H7 (cell line): ENCODE measurements at places on chromosomes 7 and 10.

GRCh38 chr7:44565097-44565794 is 8.5 kb downstream of the DDX56 start:
- DNase-seq = peak; percentile 86

- DNase-seq = peak; percentile 88
Observed at GRCh38 chr7:66921396-66921917, 432 bp downstream of the TMEM248 start.

GRCh38 chr10:88791924-88792323 is 10.6 kb upstream of the LIPM start:
- peak; percentile 11 for DNase-seq

DNA sequence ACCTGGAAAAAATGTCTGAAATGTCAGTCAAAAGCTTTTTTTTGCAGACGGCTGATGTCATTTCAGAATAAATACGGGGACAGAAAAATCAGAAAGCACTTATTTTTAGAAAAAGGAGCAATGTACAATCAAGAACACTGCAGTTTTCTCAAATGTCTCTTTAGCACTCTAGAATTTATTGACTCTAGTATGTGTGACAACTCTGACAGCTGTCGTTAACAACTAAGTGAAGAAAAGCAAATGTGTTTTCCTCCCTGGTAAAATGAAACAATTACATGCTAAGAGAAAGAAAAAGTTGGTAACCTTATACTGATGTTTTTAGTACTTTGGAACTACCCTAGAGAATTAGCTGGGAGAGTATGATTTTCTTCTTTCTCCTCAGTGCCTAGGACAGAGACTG is 497.4 kb downstream of the GRM8 start:
- no peak for DNase-seq

GRCh38 chr10:16597656-16598055 is 76.0 kb upstream of the C1QL3 start:
- no peak for DNase-seq

DNA sequence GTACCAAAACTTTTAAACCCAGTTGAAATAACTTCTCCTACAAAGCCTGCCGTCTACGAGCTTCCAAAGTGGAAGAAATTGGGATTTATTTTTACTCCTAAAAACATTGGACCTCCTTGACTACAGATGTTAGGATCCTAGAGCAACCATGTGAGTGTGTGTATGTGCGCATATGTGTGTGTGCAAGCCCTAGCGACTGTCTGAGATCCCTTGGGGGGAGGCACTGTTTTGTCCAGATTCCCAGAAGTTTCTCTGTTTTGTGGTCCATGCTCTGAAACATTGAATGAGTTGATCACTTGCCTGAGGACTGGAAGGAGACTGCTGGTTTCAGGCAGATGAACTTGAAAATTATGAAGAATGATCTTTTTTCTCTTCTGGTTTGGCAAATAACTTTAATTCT is 312.3 kb upstream of the ZNF32 start:
- DNase-seq = no peak

- DNase-seq = no peak
Observed at GRCh38 chr10:33233221-33233620, 101.2 kb downstream of the NRP1 start.

- DNase-seq = peak; percentile 61
Observed at GRCh38 chr7:74290981-74291441, 1.8 kb downstream of the CLIP2 start.

- peak; percentile 52 for DNase-seq
Observed at GRCh38 chr10:104253606-104254410, 884 bp upstream of the GSTO1 start.

DNA sequence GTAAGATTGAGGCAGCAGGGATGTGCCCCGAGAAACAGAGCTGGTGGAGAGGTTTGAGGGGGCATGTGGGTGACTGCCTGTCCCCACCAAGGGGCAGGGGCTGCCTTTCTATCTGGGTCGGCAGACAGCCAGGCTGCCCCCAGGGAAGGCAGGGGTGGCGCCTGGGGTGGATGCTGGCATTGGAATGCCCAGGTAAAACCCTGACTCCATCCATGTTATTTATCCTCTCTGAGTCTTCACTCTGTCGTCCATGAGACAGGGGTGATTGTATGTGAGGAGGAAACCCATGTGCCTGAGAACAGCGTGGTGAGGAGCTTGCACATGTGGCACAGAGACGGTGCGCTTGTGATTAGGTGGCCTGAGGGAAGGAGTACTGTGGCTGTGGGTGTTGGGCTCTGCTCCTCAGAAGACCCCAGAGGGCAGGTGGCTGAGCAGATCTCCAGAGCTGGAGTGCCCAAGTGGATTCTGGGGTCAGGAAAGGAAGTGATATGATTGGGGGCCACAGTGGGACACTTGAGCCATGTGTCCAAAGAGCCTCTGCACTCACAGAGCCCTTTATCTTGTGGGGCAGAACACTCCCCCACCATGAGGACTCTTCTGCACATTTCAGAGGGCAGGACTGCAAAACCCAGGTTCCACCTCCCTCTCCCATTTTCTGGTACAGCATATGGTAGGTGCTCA is 100.4 kb upstream of the RET start:
- DNase-seq = no peak

DNA sequence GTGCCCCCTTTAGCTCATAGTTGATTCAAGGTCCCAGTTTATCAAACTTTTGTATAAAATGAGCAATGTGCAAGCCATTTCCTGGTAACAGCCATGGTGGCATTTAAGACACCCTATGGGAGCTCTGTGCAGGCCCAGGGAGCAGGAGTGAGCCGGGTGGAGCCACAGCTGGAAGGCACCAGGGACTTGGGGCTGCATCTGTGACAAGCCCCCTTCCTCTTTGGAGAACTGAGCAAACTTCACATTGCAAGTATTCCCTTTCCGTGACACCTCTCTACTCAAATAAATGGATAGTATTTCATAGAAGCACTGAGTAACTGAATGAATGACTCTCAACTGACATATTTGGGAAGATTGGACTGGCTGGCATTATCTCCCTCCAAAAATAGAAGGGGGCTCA is 558.7 kb upstream of the FOXK1 start:
- DNase-seq = no peak

GRCh38 chr10:22719406-22720042 is 5.1 kb upstream of the PIP4K2A start:
- no peak for DNase-seq

DNA sequence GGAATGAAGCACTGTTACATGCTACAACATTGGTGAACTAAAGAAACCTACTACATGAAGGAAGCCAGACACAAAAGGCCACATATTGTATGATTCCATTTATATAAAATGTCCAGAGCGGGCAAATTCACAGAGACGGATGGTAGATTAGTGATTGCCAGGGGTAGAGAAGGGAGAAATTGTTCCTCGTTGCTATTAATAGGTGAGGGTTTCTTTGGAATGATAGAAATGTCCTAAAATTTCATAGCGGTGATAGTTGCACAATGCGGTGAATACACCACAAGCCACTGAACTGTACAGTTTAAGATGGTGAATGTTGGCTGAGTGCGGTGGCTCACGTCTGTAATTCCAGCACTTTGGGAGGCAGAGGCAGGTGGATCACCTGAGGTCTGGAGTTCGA is 29.0 kb downstream of the DENND2A start:
- no peak for DNase-seq

DNA sequence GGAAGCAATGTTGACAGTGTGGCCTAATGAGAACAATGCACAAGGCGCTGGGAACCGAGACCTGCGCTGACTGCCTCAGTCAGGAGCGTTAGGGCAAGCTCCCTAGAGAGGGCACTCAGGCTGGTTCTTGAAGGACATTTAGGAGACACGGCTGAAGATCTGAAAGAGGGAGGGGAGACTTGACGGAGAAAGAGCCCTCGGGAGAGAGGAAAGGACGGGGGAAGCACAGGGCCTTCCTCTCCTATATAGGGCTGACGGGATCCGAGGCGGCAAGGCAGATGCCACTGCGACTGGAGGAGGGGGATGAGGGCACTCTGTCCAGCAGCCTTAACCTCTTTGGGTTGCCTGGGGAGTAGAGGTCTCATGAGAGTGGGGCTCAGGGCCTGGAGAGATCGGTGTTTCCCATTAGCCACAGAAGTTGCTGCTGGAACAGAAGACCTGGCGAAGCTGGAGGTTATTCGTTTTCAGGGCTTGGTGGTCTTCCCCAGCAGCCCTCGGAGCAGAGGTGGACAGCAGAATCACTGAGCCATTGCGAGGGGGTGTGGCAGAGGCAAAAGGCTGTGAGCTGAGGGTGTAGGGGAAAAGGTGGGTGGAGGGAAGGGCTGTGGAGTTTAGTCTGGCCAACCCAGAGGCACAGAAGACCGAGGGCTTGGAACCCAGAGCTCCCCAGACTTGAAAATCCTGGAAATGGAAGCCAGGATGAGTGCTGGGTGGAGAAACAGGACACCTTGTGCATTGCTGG is 36.0 kb downstream of the CLEC2L start:
- peak; percentile 28 for DNase-seq

GRCh38 chr10:124131172-124131571 is 37.8 kb upstream of the CHST15 start:
- DNase-seq = no peak

GRCh38 chr7:129258649-129259389 is 34.0 kb downstream of the AHCYL2 start:
- peak; percentile 82 for DNase-seq

DNA sequence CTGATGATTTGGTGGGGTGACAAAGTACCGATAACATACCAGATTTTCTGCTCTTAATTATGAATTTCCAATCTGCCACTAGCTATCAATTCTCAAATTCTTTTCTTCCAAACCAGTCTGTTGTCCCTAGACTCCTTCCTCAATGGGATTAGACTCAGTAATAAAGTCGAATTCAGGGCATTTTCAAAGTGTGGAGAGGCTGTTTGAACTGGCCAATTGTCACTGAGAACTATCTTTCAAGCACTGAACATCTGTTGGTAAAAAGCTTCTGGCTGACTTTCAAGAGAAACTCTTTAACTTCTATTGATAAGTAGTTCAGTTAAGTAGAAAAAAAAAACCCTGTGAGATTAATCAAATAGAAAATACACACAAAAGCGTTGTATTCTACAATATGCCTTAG is 108.9 kb downstream of the SAMD9 start:
- DNase-seq = no peak

- no peak for DNase-seq
Observed at GRCh38 chr10:60466267-60467201, 76.9 kb upstream of the ANK3 start.

DNA sequence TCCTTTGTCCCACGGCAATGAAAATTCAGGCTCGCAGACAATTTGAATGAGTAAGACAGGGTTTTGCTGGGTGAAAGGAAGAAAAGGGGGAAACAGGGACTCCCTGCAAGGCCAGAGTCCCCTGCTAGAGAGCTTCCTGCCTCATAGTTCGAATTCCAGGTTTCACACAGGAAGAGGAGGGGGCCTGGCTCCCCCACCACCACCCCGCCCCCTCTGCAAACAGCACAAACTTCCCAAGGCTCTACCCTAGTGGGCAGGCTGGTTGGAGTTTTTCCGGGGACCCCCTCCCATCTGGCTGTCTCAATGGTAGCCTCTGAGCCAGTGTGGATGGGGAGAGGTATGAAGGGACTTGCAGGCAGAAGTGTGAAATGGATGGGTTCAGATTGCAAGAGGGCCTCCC is 57.4 kb upstream of the NEBL start:
- DNase-seq = no peak

GRCh38 chr10:132921818-132922807 is 20.3 kb downstream of the CFAP46 start:
- DNase-seq = no peak

DNA sequence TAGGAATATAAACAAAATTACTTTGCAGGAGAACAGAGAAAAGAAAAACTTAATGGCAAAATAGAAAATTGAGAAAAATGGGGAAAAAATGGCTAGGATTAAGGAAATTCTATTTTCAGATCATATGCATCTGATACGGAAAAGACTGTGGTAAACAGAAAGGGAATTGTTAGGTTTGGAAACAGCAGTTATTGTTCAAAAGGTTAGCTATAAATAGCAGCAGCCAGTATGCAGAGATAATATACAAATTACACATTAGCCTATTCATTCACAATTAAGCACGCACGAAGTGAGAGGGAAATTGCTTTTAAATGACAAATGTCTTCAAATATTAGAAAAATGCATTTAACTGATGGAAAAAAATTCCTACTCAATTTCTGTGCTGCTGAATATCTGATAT is 224.1 kb upstream of the FAM3C start:
- no peak for DNase-seq

GRCh38 chr10:133608855-133609254 is 17.7 kb downstream of the FRG2B start:
- DNase-seq = no peak

- DNase-seq = no peak
Observed at GRCh38 chr7:31110331-31111108, 58.4 kb downstream of the ADCYAP1R1 start.

DNA sequence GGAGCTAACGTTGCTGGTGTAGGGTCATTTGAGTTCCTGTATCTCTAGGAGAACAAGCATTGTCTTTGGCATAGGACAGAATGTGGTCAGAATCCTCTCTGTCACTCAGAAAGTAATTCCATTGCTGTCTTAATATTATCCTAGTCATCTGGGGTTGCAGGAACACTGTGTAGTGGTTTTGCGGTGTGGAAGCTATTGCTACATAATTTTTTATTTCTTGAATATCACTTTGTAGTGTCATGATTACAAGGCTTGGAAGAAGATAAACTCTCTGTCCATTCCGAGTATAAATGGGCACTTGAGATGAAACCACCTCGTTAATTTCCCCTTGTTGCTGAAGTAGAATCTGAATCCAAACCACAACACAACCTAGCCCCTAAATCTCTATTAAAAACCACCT is 919.2 kb downstream of the LRMDA start:
- DNase-seq = no peak

DNA sequence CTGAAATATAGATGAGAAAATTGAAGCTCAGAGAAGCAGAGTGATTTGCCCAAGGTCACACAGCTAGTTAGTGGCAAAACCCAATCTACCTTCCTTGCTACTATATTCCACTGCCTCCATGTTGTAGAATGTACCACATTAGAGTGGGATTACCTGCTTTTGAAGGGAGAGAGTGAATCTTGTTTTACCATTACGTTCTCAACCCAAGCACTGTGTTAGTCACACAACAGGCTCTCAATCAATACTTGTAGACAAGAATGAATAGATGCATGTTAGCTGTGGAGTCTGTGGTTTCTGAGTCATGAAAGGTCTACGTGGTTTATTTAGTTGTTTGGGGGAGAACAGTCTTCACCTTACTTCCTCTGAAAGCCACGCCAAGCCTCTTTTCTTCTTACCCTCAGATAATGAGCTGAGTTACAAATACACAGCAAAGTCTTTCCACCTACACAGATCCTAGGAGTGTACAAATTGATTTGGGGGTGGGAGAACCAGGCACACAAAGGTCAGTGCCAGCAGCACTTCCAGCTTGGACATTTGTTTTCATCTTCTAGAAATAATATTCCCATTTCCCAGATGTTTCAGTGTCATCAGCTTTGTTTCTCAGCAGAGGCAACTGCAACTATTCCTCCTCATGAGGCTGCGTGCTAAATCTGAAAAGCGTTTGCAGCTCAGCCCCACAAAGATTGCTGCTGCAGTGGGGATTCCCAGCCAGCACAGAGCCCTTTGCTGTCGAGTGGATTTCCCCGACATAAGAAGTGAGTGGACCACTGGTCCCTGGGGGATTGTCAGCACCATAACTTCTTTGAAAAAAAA is 71.5 kb upstream of the ADO start:
- DNase-seq = no peak
